CD4-positive, alpha-beta T cell treated with Interleukin-1 beta for 1 hour (primary cell): ENCODE measurements at places on chromosomes 7 and 10.

GRCh38 chr10:79275431-79275851 is 71.8 kb upstream of the PPIF start:
- no peak for DNase-seq

DNA sequence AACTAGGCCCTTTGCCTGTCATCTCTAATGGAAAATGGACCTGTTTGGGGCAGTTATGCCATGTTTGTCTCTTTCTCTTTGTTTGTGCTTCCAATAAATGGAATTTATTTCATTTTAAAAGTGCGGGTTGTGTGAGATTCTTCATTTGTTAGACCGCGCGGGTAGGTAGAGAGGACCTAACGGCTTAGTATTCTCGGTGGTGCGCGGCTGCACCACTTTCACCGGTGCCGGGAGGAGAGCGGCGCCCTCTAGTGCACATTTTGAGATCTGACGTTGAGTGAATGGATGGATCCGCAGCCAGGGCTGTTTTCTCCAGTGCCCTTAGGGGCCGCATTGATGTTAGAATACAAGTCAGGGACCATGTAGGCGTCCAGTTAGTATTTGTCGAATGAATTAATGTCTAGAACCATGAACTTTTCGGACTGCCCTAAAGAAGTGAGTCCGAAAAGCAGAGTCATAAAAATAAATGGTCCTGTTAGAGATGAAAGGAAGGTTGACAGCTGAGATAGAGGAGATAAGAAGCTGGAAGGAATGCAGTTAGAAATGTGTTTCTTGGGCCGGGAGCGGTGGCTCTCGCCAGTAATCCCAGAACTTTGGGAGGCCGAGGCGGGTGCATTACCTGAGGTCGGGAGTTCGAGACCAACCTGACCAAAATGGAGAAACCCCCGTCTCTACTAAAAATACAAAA is 29.3 kb upstream of the GIMAP8 start:
- DNase-seq, result peak; percentile 88

- no peak for DNase-seq
Observed at GRCh38 chr7:116569737-116570136, 44.9 kb downstream of the CAV1 start.

DNA sequence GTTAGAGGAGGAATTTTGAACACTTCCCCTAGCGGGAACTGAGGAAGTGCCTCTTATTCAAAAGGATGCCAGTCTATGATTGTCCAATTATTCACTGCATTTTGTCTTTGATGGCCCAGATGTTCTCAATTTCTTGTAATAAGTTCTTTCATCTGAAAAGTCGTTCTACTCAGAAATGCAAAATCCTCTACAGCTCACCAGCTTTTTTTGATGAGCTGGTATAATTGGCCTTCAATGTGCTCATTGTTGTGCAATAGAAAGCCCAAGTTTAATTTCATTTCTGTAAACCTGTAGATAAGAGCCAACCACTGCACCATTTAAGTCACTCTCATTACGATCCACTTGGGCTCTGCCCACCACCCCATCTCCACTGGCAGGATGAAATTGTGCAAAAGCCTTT is 978.7 kb upstream of the AUTS2 start:
- DNase-seq, result no peak
